Occipital lobe (tissue), 3 donors: ENCODE measurements at places on chromosomes 4 and X.
A peak's percentile ranks its signal among the peaks of the same experiment; 100 is the strongest.

DNA sequence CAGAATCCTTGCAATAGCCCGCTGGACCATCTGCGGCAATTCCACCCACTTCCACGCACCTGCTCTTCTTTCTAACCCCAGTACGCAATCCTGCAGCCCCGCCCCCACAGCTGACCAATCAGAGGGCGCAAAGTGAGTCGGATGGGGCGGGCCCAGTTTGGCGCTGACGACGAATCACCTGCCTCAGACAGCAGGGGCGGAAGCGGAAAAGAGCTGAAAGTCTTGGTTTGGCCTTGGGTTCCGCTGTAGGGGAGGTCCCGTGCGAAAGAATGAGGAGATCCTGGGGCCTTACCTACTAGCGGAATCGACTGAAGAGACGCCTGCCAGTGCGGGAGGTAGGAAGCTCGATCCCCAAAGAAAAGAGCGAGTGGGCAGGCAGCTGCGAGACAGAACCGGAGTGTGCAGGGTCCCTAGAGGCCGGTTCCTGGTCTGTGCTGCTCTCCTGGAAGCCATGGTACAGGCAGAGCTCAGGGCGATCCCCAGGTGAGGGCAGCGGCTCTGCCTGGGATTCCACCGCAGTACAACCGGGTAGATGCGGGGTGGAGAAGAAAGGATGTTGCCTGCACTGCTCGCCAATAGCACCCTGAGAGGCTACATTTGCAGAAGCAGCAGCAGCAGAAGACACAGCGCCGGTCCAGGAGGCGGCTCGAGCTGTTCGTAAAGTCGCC, at the start of gene TMEM184C:
TMEM184C (plus strand) TSS at position 225 of the 668 bp plus-strand sequence. CDS start 560 bp downstream, outside the sequence.
- peak; percentile 99 for DNase-seq

DNA sequence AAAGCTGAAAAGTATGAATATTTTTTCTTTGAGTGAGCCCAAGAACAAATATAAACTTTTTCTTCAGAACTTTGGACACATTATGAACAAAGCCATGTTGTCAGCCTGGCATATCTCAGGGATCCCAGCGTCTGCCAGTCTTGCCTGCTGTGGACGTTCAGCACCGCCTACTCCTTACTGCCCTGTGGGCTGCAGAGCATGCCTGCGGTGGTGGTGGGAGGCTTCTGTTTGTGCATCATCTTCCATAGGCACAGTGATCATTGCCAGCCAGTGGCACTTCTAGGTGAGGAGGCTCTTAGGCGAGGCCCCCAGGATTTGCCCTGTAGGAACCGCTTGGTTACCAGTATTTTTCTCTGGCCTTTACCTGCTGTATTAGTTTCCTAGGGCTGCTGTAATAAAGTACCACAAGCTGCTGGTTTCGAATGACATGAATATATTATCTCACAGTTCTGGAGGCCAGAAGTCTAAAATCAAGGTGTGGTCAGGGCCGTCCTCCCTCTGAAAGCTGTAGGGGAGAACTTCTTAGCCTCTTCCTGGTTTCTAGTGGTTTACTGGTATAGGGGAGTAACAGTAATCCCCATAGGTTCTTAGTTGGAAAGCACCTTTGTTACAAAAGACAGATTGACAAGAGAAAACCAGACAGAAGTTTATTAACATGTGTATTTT, 15.4 kb downstream of the ANXA3 start:
- DNase-seq, result peak; percentile 2

DNA sequence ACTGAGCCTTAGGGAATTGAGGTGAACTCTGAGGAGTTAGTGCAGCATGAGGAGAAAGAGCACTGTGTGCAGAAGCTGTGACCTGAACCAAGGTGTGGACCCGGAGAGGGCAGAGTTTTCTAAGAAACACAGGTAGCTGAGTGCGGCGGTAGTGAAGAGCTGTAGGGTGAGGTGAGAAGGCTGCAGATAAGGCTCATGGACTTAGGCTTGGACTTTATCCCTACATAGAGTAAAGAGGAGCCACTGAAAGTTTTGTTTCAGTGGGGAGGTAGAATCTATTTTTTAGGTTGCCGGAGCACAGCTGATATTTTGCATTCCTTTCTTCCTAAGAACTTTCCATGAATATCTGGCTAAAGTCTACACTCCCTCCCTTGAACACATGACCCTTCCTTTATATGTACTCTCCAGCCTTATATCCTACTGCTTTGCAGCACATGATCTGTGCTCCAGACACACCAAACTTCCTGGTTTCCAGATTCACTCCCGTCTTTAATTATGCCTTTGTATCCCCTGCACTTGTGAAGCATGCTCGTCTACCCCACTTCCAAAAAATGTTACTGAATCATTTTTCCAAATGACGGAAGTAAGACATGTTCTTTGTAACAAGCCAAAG, 10.6 kb upstream of the PGRMC2 start:
- DNase-seq, result no peak

DNA sequence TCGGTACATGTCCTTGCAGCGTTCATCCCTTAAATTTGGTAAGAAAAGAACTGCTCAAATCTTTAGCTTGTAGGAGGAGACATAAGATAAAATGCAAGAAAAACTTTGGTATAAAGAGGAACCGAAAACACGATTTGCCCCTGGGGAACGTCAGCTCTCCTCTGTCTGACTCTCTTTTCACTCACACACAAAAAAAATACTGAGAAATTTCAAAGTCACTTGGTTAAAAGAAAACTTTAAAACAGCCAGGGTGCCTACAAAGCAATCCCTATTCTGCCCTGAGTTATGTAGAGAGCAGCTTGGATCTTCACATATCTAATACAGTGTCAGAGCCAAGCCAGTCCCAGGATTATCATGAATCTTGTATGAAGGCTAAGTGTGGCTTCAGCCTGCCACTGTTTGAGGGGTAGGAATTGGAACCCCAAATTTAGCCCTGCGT, 248.5 kb upstream of the CXXC4 start:
- DNase-seq, result no peak
